ENCODE measurements at places on chromosomes 11 and 22.

DNA sequence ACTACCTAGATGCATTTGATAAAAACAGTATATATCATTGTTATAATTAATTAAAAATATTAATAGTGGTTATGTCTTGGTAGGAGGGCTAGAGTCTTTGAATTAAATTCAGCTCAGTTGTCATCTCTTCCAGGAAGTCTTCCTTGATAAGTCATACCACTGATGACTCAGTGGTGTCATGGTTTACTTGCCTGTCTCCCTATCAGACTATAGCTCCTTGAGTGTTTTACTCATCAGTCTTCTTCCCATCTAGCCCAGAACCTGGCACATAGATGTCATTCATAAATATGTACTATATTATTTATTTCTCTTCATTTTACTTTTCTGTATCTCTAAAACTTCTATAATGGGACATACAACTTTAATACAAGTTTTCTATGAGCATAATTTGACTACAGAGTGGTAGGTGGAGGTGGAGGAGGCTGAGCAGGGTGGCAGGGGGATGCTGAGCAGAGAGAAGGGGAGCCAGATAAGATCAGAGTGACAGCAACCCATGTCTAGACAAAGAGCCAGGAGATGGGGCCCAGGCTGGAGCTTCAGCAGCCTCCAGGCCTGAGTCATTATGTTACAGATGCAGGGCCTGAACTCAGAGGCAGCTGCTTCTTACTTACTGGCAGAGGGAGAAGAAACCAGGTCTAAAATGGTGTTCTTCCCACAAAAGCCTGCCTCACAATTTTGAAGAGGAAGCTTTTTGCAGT is 82.3 kb upstream of the PHOX2A start:
- DNase-seq, result peak; percentile 83

GRCh38 chr22:41825376-41825775 is 7.5 kb upstream of the SREBF2 start:
- no peak for DNase-seq

DNA sequence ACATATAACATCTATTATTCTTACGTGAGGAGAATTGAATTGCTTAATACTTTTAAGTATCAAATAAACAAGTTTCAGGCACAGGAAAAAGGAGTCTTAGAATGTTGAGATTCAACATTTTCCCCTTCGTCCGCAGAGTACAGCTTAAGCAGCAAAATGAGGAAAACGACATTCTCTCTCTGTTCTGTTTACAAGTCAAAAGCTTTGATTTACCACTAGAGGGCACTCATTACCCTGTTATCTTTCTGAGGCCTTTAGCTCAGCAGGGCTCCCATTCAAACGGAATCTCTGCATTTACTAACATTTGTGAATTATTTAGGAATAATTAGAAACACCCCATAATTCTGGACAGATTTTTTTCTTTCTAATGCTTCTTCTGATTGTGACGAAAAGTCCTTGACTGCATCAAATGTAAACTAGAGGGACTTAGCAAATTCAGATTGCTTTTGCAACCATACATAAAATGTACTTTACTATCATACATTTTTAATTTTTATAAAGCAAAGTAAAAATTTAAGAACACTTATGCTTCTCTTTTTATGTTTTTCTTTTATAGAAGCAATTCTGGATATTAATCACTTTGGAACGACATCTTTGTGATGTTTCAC is 75.0 kb downstream of the JRKL start:
- peak; percentile 85 for DNase-seq

DNA sequence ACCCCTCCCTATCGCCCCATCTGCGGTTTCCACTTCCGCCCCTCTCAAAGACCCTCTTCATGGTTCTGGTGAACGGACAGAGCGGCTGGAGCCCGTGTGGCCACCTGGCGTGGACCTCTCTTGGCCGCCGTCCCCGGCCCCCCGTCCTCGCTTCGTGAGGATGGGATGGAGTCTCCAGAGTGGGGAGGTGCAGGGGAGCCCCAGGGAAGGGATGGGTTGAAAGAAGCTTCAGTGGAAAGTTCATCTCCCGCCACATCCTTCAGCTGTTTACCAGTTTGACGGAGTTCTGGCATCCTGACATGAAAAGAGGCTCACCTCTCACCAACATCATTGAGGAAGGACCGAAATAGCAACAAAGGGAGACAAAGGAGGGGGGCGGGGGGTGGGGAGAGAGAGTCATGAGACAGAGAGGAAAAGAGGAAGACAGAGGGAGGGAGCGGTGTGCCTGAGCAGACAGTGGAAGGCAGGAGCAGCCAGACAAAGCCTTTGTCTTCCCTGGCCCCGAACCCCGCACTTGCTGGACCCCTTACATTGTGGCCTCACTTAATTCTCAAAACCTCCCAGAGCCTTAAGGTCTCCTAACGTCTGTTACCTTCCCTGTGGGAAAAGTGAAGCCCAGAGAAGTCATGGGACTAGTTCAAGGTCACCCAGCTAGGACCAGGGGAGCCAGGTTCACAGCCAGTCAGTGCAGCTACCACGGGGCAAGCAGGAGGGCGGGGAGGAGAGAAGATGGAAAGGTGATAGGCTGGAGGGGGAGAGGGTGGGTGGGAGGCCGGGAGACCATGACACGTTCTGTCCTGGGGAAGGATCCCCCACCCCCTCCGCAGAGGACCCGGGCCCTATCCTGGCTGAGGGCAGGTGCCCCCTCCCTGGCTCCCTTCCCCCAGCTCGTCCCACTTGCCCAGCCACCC is 54.9 kb downstream of the CD6 start:
- DNase-seq, result peak; percentile 19

- DNase-seq, result no peak
Observed at GRCh38 chr11:1462698-1462975, 23.9 kb downstream of the MOB2 start.

- DNase-seq, result no peak
Observed at GRCh38 chr22:44445307-44445680, 52.7 kb downstream of the RTL6 start.

GRCh38 chr22:48173061-48173772 is 1410.8 kb downstream of the TBC1D22A start:
- no peak for DNase-seq

DNA sequence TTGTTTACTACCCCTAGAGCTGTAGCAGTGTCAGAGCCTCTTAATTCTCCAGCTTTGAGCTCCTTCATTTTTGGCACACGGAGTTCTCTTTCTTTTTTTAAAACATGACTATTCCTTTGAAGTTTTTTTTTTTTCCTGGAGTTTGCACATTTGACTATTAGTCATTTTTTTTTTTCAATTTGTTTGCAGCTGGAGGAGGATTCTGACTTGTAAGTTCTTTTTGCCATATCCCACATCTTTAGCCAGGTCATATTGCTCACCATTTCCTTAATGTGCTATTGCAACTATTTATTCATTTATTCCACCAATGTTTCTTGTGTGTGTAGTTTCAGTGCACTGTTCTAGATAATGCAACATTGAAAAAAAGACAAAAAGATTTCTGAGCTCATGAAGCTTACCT is 166.3 kb upstream of the ARHGAP20 start:
- no peak for DNase-seq

GRCh38 chr11:36455658-36456111 is 54.4 kb downstream of the TRAF6 start:
- no peak for DNase-seq

DNA sequence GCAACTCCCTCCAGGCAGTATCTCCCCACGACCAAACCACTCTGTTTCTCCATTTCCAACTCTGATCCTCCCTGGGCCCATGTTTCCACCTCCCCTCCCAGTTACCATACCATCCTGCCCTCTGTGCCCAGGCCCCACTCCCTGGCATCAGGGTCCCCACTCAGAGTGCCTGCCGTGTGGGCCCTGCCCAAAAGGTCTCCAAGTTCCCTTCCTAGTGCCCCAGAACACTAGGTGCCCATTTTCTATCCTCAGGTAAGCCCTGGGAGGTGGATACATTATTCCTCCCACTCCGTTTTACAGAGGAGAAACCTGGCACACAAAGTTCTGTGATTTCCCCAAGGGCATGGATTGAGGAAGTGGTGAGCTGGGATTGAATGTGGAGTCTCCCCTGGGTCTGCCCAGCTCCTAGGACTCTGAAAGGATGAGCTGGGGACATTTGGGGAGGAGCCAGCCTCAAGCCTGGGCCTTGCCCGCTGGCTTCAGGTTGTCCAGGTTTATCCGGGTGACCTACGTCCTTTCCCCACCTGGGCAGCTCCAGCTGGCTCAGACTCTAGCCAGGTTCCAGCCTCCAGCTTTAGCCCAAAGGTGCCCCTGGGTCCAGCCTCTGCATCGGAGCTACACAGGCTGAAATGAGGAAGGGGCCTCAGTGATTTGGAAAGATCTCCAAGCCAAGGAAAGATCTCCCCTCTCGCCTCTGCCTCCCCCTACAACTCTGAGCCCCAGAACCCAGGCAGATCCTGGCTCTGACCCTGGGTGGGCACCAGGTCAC is 2.2 kb upstream of the GSTT4 start:
- DNase-seq, result no peak

GRCh38 chr22:35510481-35510934 is 30.1 kb upstream of the RASD2 start:
- DNase-seq, result no peak

- DNase-seq, result peak; percentile 96
Observed at GRCh38 chr11:64885367-64886286, 7.2 kb upstream of the EHD1 start.

GRCh38 chr11:126764231-126764630 is 236.3 kb downstream of the KIRREL3 start:
- DNase-seq, result peak; percentile 16

DNA sequence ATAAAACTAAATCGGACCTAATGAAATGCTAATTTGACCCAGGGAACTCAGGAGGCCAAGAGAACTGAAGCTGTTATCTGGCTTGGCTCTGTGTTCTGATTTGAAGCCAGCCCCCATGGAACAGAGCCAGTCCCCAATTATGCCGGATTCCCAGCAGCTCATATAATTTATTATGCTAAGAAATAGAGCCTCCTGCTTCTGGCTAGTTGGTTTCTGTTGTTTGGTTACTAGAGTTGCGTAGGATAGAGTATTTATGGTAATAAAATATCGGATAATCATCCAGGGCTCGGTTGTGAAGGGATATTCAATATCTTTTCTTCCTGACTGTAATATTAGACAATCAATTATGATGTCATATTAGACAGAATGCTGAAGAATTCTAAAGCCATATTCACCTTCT is 120.4 kb upstream of the TTC12 start:
- no peak for DNase-seq

GRCh38 chr11:43581370-43582023 is 99.0 kb upstream of the HSD17B12 start:
- no peak for DNase-seq

DNA sequence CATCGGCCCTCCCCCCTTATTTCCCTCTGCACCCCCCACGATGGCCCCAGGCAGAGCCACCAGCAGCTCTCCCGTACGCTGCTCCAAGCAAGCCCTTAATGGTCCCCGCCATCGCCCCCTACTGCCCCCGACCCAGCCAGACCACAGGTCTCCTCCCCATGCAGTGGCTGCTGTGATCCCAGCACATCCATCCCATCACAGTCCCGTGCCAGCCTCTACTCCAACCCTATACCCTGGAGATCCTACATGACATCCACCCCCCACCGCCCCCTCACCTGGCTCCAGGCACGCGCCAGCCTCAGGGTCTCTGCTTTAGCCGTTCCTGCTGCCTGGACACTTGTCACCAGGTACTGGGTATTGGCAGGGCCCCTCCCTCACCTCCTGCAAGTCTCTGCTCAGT is 85.8 kb upstream of the RTL6 start:
- DNase-seq, result no peak

DNA sequence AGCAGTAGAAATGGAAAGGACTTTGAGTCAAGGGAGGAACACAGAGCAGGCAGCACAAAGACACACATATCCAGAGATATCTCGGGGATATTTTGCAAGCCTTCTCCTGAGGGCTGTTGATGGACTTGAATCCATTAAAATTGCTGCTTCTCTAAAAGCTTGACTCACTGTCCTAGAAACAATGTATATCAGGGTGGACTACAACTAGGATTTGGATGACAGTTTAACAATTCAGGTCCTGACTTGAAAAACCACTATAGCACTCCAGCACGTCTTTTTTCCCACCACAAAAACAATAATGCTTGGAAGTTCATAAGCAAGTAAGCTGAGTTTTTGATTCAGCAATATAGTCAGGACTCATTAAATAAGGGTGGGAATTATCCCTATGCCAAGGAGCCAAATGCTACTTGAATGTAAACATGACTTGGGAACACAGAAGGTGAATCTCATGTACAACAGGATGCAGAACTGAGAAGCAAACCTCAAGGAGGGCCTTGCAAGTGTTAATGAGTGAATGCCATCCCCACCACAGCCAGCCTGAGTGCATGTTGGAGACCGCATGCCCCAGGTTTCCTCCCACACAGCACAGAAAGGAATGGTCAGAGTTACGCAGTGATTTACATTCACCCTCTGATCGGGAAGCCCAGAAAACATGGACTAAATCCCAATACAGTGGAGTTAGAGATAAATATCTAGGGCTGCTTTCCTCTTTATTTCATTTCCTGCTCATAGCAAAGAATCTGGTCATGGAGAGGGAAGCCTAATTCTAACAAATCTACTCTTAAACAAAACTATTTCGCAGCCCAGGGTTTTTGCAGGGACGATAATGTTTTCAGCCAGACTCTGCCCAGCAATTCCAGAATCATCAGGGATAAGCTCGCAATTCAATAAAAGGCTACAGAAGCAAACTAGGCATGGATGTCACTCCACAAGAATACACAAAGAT is 98.4 kb upstream of the OR9G4 start:
- DNase-seq, result no peak

- DNase-seq, result peak; percentile 46
Observed at GRCh38 chr11:43942662-43943371, 380 bp downstream of the C11orf96 start.

- no peak for DNase-seq
Observed at GRCh38 chr11:40434926-40435325, 1024.5 kb downstream of the LRRC4C start.

DNA sequence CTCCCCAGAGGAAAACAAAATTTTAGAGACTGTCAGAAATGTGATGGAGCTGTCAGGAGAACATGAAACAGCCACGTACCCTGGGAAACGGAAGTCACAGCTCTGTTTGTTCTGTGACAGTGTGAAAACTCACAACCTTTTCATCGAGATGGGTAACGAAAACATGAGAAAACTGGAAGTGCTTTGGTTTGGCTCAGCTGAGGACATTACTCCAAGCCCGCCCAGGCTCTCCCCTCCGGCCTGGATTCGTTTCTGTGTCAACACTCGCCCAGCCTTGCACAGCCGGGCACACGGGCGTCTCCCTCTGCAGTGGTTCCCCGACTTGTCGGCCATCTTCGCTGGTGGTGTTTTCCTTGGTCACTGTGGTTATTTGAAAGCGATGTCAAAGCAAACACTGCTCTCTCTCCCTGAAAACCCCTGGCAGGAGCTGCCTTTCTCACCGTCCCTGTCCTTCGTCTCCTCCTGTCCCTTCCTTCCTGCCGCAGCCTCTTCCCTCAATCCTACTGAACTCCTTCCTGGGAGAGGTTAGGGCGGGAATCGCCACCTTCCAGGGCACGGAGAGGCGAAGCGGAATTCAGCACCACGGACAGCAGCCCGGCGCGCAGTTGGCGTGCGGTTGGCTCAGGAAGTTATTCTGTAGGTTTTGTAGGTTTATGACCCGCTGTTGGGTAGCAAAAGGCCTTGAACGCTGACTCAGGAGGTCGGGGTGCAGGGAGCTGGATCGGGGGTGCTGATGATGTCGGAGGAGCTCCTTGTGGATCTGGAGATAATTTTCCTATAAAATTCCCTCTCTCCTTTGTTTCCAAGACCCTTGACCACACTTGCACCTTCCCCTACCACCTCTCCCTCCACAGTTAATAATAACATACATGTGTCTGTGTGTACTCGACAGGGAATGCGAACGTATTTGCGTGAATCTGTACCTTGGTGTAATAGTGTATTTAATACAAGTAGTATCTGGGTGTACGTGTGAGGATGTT is 13.1 kb upstream of the RPS19BP1 start:
- no peak for DNase-seq

All from OCI-M1 (cell line).